ENCODE measurements at places on chromosomes 1 and 21. TPM values are rescaled to one million over a fixed set of nuclear protein-coding genes. Genes with fewer than 3 reads are reported as not detected.
A peak's percentile ranks its signal among the peaks of the same experiment; 100 is the strongest.

DNA sequence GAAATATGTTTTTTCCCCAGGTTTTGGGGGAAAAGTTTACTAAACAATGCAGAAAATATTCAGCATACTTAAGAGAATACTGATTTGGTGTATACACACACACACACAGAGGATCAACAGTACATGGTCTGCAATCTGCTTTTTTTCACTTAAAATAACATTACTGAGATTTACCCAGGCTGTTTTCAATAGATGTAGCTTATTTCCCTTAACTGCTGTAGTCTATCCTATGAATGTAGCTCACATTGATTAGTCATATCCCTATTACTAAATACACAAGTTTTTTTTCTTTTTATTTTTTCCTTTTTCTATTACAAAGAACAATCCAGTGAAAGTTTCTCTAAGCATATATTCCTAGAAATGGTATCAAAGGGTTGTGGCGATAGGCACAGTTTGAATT is 266.7 kb upstream of the GREM2 start:
- peak; percentile 56 for DNase-seq

DNA sequence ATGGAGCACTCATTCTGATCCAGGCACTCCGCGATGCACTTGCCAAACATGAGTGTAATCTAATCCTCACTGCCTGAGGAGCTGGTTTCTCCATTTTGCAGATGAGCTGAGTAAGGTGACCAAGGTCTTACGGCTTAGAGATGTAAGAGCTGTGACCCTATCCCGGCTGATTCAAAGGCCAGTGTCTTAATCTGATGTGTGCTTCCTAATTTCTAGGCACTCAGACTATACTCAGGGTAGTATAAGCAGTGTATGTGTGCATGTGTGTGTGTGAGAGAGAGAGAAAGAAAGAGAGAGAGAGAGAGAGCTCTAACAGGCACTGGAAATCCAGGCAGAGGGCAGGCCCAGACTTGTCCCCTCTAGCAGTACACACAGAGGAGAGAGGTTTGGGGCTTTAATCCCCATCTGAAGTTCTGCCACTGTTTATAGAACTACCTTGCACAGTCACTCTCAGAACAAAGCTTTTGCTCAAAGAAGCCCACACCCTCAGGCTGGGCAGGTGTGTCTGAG is 188.2 kb downstream of the ZBTB18 start:
- DNase-seq = no peak

DNA sequence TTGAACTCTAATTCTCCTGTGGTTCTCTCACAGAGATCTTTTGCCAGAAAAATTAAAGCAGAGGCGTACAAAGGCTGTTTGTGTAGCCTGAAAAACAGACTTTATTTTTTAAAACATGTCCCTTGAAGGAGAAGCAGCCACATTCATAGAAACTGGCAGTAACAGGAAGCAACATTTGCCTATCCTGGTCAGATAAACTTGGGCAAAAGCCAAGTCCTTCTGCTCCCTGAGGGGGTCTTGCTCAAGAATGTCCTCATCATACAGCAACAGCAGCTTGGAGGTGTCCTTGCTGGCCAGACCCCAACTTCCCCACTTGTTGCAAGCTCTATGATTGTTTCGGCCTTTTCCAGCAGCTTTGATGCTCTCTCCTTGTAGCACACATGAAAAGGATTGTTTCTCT is 36.3 kb downstream of the MSTO1 start:
- no peak for DNase-seq

- DNase-seq = no peak
Measured at GRCh38 chr1:111512931-111513330, 9.5 kb upstream of the ADORA3 start.

DNA sequence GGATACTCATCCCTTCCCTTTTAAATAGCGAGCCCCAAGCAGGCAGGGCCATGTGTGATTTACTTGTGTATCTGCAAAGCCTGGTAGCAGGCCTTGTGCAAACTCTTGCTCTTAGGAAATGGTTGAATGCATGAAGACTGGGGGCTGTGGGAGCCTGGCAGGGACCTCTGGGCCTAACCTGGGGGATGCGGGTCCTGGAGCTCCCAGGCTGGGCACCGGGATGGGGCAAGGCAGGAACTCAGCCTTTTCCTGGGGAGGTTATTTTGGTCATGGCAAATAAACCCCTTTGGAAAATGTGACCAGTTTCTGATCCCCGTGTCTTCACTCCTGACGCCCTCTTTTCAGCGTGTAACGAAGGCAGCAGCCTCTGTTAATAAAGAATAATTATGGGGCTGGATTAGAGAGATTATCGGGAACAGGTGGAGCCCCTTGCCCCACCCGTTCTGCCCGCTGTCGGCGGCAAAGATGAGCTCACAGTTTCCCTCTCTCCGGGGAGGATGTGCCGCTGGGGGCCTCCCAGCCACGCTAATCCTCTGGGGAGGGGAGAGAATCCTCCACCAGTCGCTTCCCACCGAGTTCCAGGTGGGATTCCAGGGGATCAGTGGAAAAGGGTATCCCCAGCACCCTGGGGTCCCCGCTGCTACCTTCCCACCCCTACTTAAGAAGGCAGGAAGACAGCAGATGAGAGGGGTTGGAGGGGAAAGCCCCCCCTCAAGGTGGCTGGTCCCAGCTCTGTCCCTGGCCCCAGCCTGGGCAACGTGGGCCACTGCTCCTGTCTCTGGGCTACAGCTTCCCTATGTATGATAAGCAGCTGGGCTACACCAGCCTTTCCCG is 69.7 kb upstream of the WNT4 start:
- no peak for DNase-seq

DNA sequence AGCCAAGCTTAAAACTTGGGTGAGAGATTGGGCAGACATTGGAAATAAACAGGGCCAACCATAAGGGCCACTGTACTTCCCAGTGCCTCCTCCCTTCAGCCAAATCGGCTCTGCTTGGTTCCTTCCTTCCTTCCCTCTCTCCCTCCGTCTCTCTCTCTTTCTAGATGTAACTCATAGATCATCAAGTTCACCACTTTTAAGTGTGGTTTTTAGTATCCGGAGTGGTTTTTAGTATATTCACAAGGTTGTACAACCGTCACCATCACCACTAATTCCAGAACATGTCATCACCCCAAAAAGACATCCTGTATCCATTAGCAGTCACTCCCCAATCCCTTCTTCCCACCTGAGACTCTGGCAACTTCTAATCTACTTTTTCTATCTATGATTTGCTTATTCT is 51.0 kb downstream of the MYSM1 start:
- no peak for DNase-seq

DNA sequence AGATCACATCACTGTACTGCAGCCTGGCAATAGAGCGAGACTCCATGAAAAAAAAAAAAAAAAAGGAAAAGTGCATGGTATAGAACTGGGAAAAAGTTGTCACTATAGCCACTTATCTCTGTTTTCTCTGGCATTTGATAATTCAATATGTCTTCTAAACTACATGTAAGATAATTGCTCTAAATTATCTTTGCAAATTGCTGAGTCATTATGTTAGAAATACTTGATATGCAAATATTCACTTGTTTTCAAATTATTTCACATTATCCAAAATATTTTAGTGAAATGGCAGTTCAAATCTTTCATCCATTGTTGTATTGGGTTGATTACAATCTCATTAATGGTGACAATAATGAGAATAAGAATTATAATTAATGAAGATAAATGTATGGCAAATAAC is 1455.1 kb downstream of the KCNT2 start:
- DNase-seq = no peak

DNA sequence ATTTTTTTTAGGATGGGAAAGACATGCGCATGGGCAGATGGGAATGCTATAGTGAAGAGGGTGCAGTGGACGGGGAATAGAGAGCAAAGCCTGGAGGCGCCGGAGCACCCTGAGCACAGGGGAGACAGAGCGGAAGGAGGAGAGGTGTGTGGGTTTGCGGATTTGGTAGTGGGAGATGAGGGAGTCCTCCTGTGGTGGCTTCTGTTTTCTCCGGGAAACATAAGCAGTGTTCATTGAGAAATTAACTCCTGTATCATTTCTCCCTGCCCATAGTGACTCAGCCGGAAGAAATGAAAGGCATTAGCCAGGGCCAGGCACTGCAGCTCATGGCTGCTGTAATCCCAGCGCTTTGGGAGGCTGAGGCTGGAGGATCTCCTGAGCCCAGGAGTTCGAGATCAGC is 4.7 kb upstream of the PTPRF start:
- no peak for DNase-seq

- DNase-seq = no peak
Measured at GRCh38 chr21:45347048-45347711, 57.8 kb upstream of the COL18A1 start.

DNA sequence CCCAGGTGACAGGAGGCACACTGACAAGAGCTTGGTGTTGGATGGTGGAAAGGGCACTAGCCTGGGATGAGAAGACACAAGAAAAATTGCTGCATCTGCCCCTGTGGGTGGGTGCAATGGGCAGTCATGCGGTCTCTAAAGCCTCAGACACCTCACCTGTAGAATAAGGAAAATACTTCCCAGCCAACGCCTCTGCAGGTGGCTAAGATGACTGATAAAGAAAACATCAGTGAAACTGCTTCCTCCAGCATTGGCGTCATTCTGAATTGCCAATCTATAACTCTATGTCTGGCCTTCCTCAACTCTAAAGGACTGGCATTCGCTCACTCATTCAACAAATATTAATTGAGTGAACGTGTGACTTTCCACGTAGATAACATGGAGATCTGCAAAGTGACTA is 100.4 kb upstream of the F3 start:
- DNase-seq = no peak

DNA sequence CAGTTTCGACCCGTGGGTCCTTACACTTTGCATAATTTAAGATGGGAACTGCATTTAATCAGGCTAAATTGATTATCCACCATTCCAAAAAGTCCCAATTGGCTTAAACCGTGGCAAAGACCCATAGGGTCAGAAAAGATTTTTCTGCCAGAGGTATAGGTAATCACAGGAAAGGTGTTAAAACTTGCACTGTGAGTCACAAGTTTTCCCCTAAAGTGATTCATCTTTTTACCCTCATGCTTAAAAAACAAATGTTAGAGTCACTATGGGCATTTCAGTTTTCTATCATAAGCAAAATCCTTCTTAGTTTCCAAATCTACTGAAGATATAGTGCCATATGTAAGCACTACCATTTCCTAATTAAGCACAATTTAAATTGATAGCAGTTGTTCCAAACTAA is 1079.8 kb downstream of the ADGRL2 start:
- DNase-seq = no peak

GRCh38 chr1:196317535-196318522 is 290.4 kb downstream of the KCNT2 start:
- DNase-seq = peak; percentile 48

- DNase-seq = peak; percentile 77
Measured at GRCh38 chr1:224513787-224514209, 79.2 kb upstream of the WDR26 start.

- no peak for DNase-seq
Measured at GRCh38 chr1:43034778-43035177, 76.1 kb upstream of the SLC2A1 start.

- peak; percentile 90 for DNase-seq
Measured at GRCh38 chr1:101236516-101237228, at the start of gene S1PR1. Gene S1PR1, plus strand, starts transcription at chr1:101237019. Its CDS starts 1,966 bp downstream, at chr1:101238985.

GRCh38 chr1:51690285-51690961 is 73.5 kb downstream of the OSBPL9 start:
- peak; percentile 71 for DNase-seq

DNA sequence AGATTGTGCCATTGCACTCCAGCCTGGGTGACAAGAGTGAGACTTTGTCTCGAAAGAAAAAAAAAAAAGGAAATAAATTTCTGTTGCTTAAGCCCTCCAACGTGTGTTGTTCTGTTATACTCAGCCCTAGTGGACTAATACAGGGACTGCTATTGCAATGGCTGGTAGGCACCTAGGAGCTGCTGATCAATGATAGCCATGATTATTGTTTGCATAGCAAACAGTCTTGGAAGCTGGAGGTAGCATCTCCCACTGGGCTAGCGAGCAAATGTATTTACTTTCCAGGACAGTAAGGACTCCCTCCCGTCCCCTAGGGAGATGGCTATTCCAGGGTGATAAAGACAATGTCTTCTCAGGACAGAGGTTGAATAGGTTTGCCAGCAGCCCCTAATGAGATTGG is 13.5 kb upstream of the TNFRSF8 start:
- DNase-seq = no peak

DNA sequence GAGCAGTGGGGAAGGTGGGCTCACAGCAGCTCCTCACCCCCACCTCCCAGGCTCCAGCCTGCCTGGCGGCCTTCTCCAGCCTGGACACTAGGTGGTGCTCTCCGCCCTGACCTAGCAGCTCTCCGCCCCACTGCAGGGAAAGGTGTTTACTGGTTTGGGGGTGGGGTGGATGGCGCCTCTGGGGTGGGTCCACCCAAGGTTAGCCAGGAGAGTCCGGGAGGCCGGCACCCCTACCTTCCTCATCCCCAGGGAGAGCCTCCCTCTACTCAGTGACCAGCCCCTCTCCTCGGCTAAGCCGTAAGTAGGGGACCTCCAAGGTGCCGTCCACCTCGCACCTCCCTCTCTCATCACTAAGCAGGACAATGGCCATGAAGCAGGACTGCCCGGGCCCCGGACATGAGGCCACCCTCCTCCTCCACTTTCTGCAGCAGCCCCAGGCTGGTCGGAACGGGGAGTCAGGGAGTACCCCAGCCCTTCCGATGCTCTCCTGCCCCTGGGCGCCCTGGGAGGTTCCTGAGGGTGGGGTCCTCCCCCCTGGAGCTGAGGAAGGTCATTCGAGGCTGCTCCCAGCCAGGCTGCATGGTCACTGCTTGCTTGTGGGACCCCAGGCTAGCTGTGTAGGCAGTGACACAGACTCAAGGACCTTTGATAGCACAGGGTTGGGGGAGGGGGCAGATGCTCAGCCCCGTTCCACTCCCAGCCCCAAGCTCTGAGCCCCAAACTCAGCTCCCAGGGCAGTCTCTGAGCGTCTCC is 101.4 kb upstream of the VAMP3 start:
- peak; percentile 52 for DNase-seq

- no peak for DNase-seq
Measured at GRCh38 chr1:19206947-19207346, 3.1 kb downstream of the UBR4 start.

DNA sequence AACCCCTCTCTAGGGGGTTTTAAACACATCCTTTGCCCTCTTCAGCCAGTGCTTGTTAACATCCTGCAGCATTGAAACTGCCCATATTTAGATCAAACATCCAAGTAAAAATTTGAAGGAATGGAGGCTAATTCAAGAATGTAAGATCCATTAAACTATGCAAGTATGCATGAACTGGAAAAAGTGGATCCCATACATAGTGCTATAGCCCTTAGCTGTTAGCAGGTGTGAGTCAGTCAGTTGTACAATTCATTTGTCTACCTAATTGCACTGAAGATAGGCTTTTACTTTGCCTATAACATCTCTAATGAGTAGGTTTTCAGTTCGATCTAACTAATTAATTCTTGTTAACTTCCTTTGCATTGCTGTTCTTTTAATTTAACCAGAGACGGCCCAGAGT is 270.9 kb downstream of the LMO4 start:
- no peak for DNase-seq

- DNase-seq = no peak
Measured at GRCh38 chr1:240363914-240364313, 248.0 kb downstream of the GREM2 start.

GRCh38 chr1:232282498-232282897 is 347.4 kb downstream of the SIPA1L2 start:
- DNase-seq = no peak

OVAAL gene
- not detected for total RNA-seq

TNNT2 gene
- total RNA-seq = not detected

FCRL2 gene
- total RNA-seq = not detected

FBXO28 gene
- total RNA-seq = 92.0 TPM

C8A gene
- not detected for total RNA-seq

OR2T35 gene
- total RNA-seq = not detected

CNKSR1 gene
- not detected for total RNA-seq

TEX38 gene
- total RNA-seq = not detected

NBPF6 gene
- total RNA-seq = not detected

DPT gene
- total RNA-seq = not detected
